ENCODE measurements at places on chromosomes 1 and 21.

DNA sequence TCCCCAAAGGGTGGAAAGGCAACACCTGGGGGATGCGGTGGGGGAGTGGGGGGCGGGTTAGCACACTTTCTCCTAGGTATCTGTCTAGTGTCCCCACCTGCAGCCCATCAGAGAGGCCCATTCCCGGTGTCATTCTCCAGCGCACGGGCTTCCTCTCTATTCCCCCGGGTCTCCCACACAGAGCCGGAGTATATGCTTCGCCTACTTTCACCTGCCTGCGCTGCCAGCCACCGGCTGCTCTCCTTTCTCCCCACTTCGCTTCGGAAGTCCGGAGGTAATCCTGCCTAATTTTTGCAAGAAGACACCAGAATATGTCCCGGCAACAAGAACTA lies 852 bp downstream of the RGS7 start:
- DNase-seq: no peak

- no peak for DNase-seq
Observed at GRCh38 chr1:163271535-163271934, 50.2 kb upstream of the NUF2 start.

DNA sequence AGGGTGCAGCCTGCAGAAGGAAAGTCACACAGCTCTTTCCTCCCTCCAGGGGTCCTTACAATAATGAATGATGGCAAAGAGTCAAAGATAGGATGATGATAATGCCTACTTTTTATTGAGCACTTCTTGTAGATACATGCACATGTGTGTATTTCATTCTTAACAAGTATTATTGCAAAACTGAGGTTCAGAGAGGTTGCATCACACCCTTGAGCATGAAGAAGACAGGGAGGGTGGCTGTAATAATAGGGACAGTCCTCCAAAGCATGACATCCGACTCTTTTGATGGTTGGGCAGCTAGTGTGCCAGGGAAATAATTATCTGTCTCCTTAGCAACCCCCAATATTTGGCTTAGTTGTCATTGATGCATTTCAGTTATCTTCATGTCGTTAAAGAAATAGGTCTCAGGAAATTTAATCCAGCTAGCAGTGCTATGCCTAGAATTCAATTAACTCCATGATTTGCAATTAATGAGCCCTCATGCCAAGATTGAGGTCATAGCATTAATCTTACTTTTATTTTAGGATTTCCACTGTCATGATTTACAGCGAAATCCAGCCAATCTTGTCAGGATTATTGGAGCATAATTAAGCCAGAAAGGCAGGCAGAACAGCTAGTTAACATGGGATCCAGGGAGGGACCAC lies 35.0 kb downstream of the DNAJC6 start:
- DNase-seq: no peak

DNA sequence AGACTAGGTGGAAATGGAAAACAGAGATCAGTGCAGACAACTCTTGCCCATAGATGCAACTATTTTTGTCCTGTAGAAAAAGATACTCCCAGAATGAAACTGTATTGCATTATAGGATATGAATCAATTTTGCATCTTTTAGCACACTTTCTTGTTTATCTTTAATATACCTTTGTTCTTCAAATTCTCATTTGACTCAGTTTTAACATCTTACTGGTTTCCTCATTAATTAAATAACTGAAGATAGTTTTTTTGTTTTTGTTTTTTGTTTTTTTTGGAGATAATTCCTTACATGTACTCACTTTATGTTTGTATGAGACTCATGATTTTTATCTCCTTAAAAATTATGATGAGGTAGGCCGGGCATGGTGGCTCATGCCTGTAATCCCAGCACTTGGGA lies 10.9 kb upstream of the CAMTA1 start:
- DNase-seq: no peak
